ENCODE measurements at places on chromosomes 2 and 18.
A peak's percentile ranks its signal among the peaks of the same experiment; 100 is the strongest.

GRCh38 chr2:25085761-25086560 lies 44.1 kb downstream of the EFR3B start:
- peak; percentile 94 for DNase-seq

DNA sequence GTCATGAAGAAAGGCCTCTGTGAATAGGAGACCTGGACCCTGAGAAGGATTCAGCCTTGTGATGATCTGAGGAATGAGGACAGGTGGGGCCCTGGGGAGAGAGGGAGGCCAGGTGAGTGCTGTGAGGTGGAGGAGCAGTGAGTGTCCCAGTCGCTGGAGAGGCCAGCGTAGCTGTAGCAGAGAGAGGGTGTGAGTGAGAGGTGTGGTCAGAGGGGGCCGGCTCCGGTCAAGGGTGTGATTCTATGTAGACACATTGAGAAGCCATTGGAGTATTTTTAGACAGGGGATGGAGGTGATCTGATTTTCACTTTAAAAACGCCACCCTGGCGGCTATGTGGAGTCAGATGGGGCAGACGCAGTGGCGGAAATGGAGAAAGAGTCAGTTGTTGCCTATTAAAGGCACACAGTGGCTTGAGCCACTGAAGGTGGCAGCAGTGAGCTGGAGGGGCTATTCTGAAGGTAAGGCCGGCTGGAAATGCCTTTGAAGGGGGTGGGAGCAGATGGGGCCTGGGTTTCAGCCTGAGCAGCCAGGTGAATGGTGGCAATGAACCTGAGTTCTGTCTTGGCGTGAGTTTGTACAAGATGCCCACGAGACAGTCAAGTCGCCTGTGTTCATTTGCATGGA lies 55.6 kb downstream of the GREB1 start:
- no peak for DNase-seq

DNA sequence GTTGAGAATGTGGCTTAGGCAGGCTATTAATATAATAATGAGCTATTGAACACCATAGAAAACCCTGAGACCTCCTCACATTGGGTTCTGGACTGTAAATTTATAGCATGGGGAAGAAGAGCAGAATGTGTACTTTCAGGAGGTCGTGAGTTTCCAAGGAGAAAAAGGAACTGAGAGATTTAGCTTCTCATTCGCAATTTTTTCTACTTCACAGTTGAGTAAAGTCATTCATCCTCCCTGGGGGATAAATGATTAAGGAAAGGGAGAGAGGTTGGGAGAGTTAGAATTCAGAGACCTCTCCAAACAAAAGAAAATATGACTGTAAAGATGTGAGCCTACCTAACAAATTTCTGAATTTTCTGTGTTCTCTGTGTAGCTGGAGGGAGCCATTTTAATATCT lies 205.8 kb upstream of the CYRIA start:
- DNase-seq, result no peak

GRCh38 chr18:50775207-50775606 lies 44.6 kb downstream of the MRO start:
- no peak for DNase-seq

GRCh38 chr2:232697807-232698110 lies 628 bp downstream of the GIGYF2 start:
- no peak for DNase-seq

GRCh38 chr2:201784563-201784962 lies 3.8 kb upstream of the ALS2 start:
- DNase-seq, result no peak

DNA sequence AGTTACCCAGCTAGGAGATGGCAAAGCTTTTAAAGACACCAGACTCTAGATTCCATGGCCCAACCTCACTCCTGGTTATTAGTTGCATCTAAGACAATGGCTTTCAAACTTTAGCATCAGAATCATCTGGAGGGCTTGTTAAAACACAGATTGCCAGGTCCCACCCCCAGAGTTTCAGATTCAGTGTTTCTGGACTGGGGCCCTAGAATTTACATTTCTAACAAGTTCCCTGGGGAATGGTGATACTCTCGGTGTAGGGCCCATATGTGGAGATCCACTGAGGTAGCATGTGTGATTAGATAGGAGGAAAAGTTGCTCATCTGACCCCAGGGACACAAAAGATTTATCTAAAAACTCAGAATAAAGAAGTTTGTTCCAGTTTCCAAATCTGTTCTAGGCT lies 14.5 kb upstream of the TTR start:
- DNase-seq, result no peak

DNA sequence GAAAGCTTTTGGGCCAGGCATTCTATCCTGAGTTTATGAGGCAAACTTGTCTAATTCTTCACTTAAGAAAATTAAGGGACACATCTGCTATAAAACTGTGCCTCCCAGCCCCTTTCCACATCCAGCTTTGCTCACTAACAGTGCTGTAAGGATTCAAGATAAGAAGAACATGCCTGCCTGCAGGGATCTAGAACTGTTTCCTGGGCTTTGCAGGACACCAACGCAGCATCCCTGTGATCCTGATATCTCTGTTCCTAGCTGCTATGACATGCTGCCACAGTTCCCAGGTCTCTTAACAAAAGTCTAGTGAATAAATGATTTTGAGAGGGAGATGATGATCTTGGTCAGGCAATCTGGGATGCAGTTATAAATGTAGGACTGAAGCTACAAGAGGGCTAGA lies 12.4 kb downstream of the B4GALT6 start:
- DNase-seq, result no peak

- DNase-seq, result no peak
These were observed 8.6 kb upstream of the RPL37A start for GRCh38 chr2:216490061-216490460.

DNA sequence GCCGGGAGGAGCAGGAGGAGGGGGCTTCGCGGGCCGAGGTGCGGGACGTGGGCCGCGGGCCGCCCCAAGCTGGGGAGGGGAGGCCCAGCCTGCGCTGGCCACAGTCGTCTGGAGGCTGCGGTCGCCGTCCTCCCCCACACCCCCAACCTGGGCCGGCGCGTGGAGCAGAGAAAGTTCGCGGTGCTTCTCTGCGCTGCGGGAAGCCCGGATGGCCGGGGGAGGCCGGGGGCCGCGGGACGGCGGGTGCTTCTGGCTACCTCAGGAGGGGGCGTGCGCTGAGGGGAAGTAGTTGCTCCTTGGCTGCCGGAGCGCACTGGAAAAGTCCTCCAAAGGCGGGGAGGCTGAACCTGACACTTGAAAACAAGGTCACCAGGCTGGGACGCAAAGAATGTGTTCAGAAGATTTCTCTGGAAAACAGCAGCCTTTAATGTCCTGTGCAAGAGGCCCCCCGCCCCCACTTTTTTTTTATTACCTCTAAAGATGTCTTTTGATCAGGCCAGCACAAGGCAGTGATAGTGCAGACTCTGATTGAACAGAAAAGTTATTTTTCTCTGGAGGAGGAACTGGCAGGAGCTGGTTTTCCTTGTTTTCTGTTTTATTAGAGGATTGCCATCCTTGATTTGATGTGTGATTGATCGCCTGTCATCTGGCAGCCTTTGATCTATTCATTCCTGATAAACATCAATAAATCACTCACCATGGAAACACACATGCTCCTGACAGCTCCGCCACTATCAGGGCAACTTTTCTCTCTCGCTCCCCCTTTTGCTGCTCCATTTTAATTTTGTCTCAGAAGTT lies 1.6 kb downstream of the TSHZ1 start:
- no peak for DNase-seq

- no peak for DNase-seq
These were observed 21.6 kb upstream of the SPATA3 start for GRCh38 chr2:230974096-230974913.

- no peak for DNase-seq
These were observed 33.1 kb downstream of the SLC8A1 start for GRCh38 chr2:40418614-40419363.

DNA sequence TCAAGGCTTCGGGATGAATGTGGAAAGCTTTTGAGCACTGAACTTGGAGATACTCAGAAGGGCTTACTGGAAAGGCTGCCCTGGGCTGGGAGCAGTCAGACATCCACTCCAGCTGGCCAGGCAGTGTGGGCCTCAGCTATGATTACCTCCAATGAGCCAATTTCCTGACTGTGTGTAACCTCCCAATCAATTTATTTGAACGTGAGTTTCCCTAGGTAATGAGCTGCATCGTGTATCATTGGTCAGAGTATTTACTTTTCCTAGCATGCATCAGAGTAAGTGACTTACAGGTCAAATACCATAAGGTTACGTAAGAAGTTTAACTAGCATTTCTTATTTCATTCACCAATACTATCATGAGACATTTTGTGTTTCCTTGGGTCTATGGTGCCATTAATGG lies 11.0 kb upstream of the CTAGE1 start:
- no peak for DNase-seq

- no peak for DNase-seq
These were observed 24.8 kb downstream of the RAB27B start for GRCh38 chr18:54852780-54853675.

GRCh38 chr2:189729430-189729829 lies 33.2 kb downstream of the OSGEPL1 start:
- no peak for DNase-seq

GRCh38 chr2:182023235-182023634 lies 37.6 kb downstream of the PPP1R1C start:
- no peak for DNase-seq

DNA sequence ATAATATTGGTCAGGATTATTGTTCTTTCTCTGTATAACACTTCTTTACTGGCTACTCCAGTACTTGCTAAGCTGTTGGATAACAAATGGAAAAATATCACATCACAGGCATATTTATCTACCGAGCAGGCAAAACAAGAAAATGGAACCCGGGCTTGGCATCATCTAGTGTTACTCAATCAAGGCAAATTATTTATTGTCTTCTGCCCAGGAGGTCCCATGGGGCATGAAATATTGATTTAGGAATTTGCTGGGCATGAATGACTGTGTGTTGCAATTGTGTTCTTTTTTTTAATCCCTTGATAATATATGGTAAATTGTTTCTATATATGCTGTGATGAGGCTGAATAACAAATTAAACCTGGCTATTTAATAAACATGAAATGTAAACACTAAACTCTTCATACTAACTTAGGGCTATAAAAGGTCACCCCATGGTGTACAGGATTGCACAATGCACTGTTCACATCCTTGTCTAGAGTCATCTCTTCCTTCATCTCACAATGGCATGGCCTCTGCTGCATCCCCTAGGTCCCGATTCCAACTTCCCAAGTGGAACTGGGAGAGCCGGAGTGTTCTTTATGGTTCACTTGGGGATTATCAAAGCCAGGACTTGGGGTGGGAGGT lies 2.2 kb upstream of the PARD3B start:
- no peak for DNase-seq

DNA sequence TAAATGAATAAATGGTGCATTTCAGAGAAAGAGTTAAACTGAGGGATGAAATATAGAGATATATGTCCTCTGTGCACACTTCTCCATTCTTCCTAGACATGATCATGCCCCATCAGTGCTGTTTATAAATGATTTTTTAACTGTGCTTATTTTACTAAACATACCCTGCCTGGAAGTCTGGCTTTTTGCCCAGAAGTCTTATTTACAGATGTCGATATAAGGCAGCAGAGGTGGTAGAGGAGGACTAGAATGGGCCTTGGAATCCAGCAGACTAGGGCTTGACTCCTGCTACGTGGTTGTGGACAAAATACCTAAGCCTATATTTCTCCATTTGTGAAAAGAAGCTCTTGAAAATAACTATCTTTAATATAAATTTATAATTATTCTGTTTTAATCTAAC lies 355.5 kb downstream of the RAD51AP2 start:
- DNase-seq, result no peak

DNA sequence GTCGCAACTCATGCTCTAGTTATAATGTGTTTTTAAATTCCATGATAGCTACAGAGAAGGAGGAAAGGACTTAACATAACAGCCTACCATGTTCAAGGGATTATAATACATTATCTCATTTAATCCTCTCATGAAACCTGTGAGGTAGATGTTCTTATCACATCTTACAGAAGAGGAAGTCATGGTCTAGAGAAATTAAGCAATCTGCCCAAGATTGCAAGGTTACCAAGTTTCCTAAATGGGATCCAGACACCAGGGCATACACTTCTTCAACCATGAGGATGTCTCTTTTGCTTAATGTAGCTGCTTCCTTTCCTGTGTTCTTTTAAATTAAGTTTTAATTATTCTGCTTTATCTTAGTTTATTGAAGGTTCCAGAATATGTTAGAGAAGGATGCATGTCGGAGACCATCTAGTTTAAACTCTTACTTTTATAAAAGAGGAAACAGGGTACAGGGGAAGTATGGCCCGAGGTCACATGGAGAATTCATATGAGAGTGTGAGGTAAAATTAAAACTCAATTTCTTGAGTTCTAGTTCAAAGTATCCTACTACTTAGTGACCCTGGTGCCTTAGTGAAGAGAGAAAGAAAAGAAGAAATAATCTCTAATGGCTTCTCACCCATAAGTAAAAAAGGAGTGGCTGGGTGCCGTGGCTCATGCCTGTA lies 3.6 kb upstream of the IL1A start:
- DNase-seq, result no peak

DNA sequence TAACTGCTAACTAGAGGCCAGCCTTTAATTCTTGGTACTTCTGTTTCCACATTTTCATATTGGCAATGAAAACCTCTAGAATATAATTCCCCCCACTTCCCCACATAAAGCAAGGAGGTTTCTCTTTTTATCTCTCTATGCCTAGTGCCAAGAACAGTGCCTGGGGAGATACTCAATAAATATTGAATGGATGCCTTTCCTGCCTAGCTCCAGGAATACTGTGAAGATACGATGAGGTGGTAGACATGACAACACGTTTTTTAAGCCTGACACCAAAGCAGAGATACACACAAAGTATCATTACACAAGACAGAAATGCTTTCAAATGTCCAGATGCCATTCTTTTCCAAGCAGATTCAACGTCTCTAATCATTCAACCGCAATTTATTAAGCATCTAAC lies 535.5 kb downstream of the XIRP2 start:
- no peak for DNase-seq

GRCh38 chr2:218298314-218298875 lies 6.1 kb upstream of the TMBIM1 start:
- no peak for DNase-seq

DNA sequence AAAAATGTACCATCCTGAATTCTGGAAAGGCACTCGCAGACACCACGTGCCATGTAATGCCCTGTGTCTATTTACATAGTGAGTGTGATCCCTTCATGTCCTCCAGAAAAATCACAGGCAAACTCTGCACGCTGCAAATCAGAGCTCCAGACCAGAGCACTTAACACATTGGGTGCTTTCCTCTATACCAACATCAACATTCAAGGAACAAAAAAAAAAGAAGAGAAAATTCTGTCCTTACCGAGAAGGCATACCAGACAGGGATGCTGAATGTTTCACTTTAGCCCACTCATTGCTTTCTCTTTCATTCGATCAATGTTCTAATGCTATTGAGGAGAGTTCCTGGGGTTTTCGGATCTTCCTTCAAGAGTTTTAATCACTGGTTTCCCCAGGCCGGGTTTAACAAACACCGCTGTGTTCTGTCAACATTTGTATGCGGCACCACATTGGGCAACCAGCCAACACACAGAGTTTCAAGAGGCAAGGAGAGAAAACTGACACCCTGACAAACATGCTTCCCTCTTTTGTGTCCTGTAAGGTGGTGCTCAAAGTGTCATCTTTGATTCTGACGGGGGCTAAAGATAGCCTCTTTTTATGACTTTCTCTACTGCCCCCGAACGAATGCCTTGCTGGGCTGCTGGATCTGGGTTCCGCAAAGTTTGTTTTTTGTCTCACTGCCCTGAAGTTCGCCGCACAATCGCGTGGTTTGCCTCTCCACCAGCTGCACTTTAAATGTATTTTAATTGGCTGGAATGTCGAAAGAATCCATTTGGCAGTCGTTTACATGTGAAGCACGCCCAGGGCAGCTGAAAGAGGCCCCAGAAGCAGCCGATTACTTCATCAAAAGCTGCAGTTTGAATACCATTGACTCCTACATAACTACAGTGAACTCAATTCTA lies 106.4 kb upstream of the NCKAP5 start:
- peak; percentile 88 for DNase-seq
